ENCODE measurements at places on chromosomes 11 and 22.

- no peak for DNase-seq
Measured at GRCh38 chr11:72670041-72670440, 4.2 kb downstream of the PDE2A start.

DNA sequence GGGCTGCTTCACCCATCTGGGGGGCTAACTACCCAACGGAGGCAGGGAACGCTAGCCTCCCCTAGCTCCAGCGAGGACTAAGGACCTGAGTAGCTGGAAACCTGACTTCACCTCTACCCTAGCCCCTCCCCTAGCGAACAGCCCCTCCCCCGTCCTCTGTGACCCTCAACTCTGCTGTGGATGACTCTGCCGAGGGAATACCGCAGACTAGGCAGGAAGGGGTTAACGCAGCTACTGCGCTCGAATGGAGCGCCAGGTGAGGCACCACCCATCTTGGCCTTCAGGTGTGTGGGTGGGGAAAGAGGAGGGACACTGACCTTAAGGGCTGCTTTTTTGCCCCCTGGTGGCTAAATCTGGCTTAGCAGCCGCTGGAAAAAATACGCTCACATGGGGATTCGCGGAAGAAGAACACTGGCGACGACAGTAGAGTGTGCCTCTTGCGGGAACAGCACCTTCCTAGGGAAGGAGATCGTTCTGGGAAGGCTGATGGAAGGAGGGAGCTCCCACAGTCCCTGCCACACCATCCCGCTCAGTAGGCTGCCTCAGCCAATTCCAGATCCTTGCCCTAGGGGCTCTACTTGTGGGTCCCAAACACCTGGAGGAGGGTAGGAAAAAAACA lies 4.5 kb upstream of the BCL9L start:
- DNase-seq: peak; percentile 84

DNA sequence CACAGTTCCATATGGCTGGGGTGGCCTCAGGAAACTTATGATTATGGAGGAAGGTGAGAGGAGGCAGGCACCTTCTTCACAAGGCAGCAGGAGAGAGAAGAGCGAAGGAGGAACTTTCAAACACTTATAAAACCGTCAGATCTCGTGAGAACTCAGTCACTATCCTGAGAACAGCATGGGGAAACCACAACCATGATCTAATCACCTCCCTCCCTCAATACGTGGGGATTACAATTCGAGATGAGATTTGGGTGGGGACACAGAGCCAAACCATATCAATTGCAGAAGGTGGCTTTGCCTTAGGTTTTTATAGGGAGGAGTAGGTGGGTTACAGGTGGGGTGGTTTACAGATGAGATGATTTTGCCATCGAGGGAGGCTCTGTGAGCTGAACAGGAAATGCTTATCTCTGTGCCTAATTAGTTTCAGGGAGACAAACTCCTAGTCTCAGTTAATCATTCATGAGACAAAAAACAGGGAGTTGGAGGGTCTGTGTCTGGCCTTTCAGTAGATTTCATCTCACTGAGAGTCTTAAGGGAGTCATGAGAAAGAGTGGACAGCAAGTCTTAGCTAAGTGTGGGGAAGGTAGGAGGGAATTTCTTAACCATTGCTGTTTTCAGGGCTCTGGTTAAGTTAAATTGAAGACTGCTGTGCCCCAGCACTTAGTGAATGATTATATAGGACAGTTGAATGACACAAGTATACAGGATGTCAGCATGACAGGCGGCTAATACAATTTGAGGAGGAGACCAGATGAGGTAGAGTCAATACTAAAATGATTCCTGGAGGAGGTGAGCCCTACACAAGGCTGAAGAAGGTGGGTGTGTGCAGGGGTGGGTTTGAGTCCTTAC lies 47.7 kb downstream of the CWC15 start:
- DNase-seq: no peak

DNA sequence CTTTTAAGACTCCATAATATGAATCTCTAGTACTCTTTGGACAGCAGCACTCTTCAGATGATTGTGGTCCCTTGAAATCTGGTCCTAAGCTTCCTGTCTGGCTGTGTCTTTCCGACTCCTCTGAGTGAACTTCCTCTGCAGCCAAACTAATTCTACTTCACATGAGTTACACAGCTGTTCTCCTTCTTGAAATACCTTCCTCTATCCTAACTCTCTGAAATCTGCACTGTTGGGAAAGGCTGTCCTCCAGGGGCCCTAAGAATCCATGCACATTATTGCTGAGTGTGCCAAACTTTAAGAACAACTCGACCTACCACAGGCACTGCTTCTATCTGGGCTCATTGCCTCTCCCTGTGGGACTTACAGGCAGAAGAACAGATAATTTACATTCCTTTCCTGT lies 217.3 kb upstream of the ARHGAP42 start:
- DNase-seq: no peak

- DNase-seq: no peak
Measured at GRCh38 chr11:34330653-34331052, 27.2 kb downstream of the ABTB2 start.

DNA sequence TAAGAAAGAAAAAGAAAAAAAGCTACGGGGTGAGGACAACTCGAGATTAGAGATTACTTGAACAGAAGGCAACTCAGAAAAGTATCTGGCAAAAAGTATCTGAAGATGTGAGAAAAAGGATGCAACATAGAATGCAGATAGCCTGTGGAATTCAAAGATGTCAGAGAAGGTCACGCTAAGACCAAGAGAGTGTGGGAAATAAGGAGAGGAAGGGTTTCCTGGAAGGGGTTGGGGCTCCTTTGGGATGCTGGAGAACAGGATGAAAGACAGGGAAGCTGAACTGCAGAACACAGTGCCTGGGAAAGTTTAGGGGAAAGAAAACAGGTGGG lies 1.2 kb downstream of the GUCY1A2 start:
- DNase-seq: no peak

- DNase-seq: no peak
Measured at GRCh38 chr22:49112661-49113626, 714.7 kb downstream of the BRD1 start.

DNA sequence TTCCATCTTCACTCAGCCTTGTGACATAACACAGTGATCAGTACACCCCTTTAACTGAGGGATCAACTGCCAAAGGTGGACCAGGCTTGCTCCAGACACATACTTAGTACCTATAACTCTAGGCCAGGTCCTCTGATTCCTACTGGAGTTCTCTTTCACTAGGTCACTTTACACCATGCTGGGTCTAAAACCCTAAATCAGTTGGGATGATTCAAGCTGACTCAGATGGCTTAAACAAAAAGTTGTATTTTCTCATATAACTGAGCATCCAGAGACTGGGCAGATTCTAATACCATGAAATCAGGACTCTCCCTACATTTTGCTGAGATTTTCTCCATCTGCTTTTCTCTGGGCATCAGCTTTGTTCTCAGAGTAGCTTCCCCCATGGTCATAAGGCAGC lies 26.0 kb upstream of the FLI1 start:
- DNase-seq: no peak

- no peak for DNase-seq
Measured at GRCh38 chr11:134596404-134596803, 184.4 kb upstream of the B3GAT1 start.

DNA sequence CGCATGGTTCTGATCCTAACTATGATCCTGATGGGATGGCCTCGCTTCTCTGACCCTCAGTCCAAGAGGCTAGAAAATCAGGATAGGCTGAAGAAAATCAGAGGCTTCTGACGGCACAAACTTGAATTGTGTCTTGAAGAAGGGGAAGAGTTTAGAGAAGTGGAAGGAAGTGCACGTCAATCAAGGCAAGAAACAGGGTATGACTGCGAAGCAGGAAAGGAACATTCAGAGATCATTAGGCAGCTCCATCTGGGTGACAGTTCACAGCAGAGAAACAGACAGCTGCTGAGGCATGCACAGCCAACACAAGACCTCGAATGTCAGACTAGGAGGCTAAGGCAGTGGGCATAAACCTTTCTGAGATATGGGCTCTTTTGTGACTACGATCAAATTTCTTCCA lies 29.3 kb downstream of the CLPB start:
- DNase-seq: no peak

- DNase-seq: no peak
Measured at GRCh38 chr11:27174672-27175210, 134.1 kb downstream of the BBOX1 start.

DNA sequence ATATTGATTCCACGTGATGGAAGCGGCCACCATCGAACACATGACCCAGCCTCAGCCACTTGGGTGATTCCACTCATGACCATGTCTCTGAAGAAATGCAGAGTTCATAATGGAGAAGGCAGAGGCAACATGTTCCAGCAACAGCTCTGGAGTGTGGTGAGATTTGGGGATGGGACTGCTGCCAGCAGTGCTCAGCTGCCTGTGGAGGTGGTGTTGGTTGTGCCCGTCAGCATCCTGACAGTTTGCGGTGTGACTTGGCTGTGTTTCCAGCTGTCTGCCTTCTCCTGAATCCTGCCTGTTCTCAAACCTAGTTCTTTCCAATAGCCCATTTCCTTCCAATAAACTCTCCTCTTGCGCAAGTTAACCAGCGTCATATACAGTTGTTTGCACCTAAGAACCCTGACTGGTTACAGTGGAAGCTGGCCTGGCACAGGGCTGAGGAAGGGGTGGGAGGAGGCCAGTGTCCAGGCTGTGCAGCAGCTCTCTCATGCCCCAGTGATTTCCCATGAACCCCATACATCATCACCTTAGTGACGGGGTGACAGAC lies 22.0 kb upstream of the OR8B8 start:
- no peak for DNase-seq

All from stimulated activated CD4-positive, alpha-beta T cell treated with anti-CD3 and anti-CD28 coated beads, Interleukin-1b, Interleukin-23, amount 100 ng/mL, for 4 hours (primary cell).